Activated CD4-positive, CD25-positive, alpha-beta regulatory T cell (primary cell): ENCODE measurements at places on chromosomes 11 and 22.
A peak's percentile ranks its signal among the peaks of the same experiment; 100 is the strongest.

- no peak for DNase-seq
These were observed 1217.6 kb downstream of the JRKL start for GRCh38 chr11:97607291-97608000.

GRCh38 chr11:33700063-33700501 is 544 bp downstream of the C11orf91 start:
- no peak for DNase-seq

GRCh38 chr11:33987975-33988580 is 63.5 kb upstream of the CAPRIN1 start:
- peak; percentile 31 for DNase-seq

DNA sequence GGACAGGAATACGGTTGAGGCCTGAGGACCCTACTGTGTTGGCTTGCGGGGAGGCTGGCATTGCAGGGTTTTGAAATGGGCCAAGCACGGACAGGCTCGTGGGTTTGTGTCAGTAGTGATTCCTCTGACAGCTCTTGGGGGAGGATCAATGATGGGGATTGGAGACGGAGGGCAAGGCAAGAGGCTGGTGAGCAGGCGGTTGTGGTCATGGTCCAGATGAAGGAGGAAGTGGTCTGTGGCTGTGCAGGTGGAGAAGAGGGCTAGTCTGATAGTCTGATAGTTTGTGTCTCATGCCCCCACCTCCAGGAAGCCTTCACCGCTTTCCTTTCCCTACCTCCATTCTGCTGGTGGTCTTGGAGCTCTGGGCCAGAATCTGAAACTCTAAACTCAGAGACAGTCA is 3.0 kb downstream of the MAFF start:
- no peak for DNase-seq

DNA sequence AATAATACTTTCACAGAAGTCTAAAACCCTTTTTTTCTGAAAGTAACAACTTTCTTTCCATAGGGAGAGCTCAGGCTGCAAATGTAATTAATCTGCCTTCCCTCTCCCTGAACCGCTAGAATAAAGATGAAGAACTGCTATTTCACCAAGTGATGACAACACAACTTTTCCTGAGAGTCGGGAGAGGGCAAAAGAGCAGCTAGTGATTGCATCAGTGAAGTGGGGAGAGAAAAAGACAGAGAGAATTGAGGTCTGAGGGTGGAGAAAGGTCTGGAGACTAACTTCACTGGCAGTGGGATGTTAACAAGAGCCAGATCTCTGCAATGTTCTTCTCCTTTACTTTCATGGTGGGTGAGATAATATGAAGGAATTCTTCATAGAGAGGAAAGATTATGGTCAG is 10.9 kb upstream of the MPEG1 start:
- DNase-seq, result no peak

- DNase-seq, result no peak
These were observed 27.7 kb upstream of the TEF start for GRCh38 chr22:41353862-41354575.

DNA sequence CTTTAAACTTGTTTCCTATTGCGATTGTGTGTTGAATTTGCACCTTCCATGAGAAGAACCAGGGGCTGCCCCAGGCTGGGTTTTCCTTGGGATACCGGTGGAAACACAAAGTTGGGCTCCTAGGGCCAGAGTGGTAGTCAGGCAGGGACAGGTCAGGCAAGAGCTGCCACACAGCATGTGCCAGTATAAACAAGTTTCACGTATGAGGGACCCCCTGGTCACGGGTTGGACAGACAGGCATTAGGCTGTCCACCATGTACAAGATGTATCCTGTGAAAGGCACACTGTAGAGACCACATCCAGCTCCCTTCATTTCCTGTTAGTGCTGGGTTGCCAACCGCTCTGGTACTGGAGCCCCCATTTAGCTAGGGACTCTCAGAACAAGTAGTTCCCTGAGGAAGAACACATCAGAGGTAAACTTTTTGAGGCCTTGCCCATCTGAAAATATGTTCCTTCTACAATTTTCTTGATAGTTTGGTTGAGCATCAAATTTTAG is 8.8 kb downstream of the UPB1 start:
- DNase-seq, result no peak

- DNase-seq, result no peak
These were observed 1.7 kb downstream of the ANKRD13D start for GRCh38 chr11:67290801-67291200.

- no peak for DNase-seq
These were observed 745 bp upstream of the FAM118A start for GRCh38 chr22:45308957-45309421.

GRCh38 chr11:6757373-6757967 is 14.3 kb downstream of the OR2AG2 start:
- peak; percentile 24 for DNase-seq

GRCh38 chr22:30265823-30266444 is 717 bp downstream of the OSM start:
- peak; percentile 73 for DNase-seq

DNA sequence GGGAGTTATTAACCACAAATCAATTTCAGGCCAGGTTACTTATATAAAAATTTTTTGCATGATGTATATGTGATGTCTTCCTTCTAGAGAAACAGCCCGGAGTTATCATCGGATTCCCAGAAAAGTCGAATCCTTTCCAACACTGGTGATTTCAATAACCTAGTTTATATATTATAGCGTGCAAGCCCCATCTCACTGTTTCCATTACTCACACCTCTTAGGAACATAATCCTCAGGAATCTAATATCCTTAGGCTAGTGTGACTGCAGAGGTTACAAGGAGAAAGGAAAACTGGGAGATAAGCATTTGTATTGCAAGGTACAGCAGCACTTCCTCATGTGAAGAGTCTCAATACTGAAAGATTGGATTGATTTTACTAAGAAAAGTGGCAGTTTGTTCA is 20.3 kb downstream of the ARHGAP20 start:
- DNase-seq, result no peak

GRCh38 chr11:113986351-113987140 is 11.6 kb downstream of the HTR3A start:
- DNase-seq, result no peak

- DNase-seq, result no peak
These were observed 108.1 kb downstream of the KIAA1671 start for GRCh38 chr22:25060522-25061071.

DNA sequence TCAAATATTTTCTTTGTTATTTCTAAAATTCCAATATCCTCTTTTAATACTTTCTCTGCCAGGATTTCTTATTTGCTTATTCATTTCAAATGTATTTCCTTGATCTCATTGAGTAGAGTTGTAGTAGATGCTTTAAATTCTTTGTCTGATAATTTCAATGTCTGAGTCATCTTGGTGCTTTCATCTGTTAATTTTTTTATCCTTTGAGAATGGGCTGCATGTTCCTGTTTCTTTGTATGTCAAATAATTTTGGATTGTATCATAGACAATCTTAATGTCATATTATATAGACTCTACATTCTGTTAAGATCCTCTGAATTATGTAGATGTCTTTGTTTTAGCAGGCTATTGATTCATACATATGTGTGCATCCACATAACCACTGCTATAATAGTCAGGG is 57.5 kb downstream of the MYEOV start:
- DNase-seq, result no peak

DNA sequence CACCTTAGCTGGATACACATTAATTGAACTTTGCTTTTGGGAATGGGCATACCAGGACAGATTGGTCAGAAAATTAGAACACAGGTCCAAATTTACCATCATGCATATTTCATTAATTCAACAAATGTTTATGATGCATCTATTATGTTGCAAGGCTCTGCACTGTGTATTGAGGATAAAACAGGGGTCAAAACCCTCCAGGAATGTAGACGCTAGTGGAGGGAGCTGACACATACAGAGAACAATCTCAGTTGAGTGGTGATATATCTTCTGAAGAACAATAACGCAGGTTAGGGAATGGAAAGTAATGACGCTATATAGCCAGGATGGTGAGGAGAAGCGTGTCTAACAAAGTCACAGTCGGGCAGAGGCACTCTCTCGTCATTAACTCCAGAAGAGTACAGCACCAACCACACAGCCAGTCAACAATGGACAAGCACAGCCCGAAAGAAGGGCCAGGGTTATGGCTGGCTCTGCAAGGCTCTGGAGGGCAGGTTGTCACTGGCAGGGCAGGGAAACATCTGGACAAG is 3.8 kb downstream of the FLI1 start:
- DNase-seq, result no peak

DNA sequence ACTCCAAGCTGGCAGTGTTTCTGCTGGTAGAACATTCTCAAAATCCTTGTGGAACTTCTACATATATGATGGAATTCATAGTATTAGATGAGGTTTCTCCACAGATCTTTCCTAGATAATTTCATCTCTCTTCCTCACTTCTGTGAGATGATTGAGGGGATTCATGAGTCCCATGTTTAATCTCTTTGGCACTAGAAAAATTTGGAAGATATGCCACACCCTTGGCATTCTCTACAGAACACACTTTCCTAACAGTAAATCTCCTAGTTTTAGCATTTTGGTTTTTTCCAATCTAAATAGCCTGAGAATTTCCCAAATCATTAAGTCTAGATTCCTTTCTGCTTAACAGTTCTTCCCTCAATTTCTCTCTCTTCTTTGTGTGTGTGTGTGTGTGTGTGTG is 35.3 kb downstream of the MED15 start:
- no peak for DNase-seq
